NCI-H1048 (cell line): ENCODE measurements at places on chromosomes 11 and 22.

DNA sequence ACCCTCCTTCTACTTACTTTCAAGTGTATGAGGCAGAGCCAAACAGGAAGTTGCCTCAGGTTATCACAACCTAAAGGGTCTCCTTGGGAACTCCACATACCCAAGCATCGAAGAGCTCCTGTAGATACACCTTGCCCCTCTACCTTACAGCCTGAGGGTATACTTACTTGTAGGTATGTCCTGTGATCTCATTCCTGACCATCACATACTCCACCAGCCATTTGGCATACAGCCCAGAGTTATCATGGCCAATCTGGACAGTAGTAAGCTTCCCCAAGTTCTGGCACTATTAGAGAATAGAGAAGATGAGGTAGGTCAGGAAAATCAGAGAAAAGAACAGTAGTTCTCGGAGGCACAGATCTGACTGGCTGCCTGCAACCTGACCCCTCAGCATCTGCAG, 53.4 kb upstream of the SCUBE2 start:
- DNase-seq = no peak

DNA sequence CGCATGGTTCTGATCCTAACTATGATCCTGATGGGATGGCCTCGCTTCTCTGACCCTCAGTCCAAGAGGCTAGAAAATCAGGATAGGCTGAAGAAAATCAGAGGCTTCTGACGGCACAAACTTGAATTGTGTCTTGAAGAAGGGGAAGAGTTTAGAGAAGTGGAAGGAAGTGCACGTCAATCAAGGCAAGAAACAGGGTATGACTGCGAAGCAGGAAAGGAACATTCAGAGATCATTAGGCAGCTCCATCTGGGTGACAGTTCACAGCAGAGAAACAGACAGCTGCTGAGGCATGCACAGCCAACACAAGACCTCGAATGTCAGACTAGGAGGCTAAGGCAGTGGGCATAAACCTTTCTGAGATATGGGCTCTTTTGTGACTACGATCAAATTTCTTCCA, 29.3 kb downstream of the CLPB start:
- DNase-seq = no peak

DNA sequence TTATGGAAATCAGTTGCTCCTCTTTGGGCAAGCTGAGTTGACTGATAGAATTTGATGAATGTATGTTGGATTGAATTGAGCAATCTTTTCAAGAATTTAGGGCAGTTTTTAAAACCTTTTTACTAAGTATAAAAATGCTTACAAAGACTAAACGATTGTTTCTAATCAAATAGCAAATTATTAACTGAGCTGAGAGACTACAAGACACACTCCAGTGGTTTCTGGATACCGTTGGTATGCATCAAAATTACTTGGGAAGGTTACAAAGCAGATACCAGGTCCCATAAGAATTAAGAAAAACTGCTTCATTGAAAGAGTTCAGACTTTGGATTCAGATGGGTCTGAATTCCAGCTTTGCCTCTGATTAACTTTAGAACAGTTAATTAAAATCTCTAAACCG, 721.4 kb downstream of the FAM181B start:
- DNase-seq = no peak

DNA sequence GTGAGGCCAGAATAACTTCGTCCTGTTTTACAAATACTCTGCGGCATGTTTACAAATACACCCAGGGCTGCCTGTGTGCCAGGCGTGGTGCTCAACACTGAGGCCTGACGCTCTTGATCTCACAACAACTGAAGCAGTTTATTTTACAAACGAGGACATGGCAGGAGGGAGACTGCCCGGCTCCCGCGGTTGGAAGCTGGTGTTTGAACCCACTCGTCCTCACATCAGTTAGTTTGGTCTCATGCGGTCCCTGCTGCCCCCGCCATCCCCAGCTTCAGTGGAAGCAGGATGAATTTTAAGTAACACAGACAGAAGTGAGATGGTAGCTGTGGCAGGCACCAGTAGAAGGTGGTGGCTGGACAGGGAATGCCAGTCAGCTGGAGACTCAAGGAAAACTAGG, 16.4 kb downstream of the KIAA0930 start:
- no peak for DNase-seq

DNA sequence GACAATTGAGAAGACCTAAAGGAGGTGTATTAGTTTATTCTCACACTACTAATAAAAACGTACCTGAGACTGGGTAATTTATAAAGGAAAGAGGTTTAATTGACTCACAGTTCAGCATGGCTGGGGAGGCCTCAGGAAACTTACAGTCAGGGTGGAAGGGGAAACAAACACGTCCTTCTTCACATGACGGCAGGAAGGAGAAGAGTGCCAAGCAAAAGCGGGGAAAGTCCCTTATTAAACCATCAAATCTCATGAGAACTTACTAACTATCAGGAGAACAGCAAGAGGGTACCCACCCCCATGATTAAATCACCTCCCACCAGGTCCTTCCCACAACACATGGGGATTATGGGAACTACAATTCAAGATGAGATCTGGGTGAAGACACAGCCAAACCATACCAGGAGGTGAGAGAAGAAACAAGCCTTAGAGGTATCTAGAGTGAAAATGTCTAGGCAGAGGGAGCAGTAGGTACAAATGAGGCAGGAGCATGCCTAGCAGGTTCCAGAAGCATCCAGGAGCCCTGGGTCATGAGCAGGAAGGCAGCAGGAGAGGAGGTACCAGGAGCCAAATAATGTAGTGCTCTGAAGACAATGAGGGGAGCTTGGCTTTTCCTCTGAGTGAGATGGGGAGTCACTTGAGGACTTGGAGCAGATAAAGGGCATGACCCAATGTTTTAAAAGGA, 31.6 kb downstream of the IL10RA start:
- no peak for DNase-seq

GRCh38 chr11:8207080-8208000, 38.5 kb upstream of the RIC3 start:
- DNase-seq = no peak

- DNase-seq = no peak
Observed at GRCh38 chr11:27722117-27722952, 22.1 kb upstream of the BDNF start.

- DNase-seq = no peak
Observed at GRCh38 chr11:30760345-30760744, 174.2 kb upstream of the MPPED2 start.

- no peak for DNase-seq
Observed at GRCh38 chr11:97888641-97889040, 1132.1 kb upstream of the CNTN5 start.

DNA sequence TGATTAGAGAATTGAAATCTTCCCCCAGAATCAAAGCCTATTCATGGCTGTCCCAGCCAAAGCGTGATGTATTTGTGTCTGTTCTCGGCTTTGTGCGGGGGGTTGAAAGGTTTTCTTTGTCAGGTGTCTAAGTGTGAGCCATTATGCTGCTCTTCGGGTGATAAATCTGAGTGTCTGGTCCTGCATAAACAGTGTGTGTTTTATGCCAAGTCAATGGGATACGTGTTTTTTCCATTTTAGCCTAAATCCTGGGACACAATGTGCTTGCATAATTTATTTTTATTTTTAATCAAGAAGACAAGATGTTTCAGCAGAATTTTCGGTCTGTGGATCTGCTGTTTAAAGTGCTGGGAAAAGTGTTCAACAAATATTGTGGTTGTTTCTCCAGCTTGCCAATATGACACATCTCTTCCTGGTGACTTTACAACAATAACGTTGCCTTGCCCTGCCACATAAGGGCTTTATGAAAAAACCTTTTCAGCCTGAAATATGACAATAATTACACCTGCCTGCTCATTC, 267.8 kb downstream of the TBC1D22A start:
- DNase-seq = no peak
